Left lung (tissue), 14 donors: ENCODE measurements at places on chromosomes 3 and 15. TPM values are rescaled to one million over a fixed set of nuclear protein-coding genes. Genes with fewer than 3 reads are reported as not detected.
A peak's percentile ranks its signal among the peaks of the same experiment; 100 is the strongest.

GRCh38 chr15:89052474-89052873, 35.8 kb upstream of the ABHD2 start:
- no peaks in the 10 kb centered on the region for H3K36me3 ChIP-seq
- DNase-seq: no peak
- no peak overlapping the region for H3K27ac ChIP-seq
- no peak overlapping the region for H3K4me3 ChIP-seq

GRCh38 chr3:107241217-107241616, 136.0 kb upstream of the CCDC54 start:
- peak; percentile 59 for DNase-seq
- H3K27ac ChIP-seq: peak overlapping the region; percentile 40
- H3K27me3 ChIP-seq: no peaks in the 10 kb centered on the region
- H3K36me3 ChIP-seq: no peaks in the 10 kb centered on the region

- H3K27me3 ChIP-seq: no peaks in the 10 kb centered on the region
- H3K4me1 ChIP-seq: peaks cover 21% of the 10 kb centered on the region
- no peak overlapping the region for H3K4me3 ChIP-seq
- no peak overlapping the region for H3K27ac ChIP-seq
Measured at GRCh38 chr15:70492240-70493177, 270.8 kb downstream of the UACA start.

DNA sequence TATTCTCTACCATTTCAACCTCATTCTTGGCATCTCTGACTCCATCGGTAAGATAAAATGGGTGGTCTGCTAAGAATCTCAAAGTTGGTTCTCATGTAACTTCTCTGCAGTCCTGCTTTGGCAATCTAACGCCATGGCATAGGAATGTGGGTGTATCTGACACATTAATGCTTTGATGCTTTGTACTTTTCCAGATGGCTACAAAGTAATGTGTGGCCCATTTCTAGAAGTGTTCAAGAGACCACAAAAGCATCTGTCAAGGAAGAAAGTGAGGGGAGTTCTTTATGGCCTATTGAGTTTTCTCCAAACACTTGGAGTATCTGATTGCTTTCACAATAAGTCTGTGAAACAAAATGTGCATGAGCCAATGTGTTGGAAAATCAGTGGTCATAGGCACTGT, 339.9 kb upstream of the TGFBR2 start:
- H3K36me3 ChIP-seq: no peaks in the 10 kb centered on the region
- no peaks in the 10 kb centered on the region for H3K27me3 ChIP-seq
- no peak overlapping the region for H3K27ac ChIP-seq

The TNNC1 gene
- 117 TPM for total RNA-seq

DNA sequence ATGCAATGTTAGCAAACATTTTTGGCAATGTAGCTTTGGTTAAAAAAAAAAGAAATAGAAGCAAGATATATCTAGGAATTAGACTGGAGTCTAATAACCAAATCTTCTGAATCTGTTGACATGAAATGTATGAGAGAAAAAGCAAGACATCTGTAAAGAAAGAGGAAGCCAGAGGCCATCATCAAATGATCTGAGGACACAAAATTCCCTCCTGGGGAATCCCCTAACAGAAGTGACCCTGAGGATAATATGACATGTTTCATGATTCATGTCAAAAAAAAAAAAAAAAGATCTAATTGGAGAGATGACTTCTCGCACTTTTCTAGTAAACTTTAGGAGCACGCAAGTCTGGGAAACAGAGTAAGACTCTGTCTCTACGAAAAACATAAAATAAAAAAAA, 70.9 kb downstream of the IMPG2 start:
- H3K4me3 ChIP-seq: no peak overlapping the region
- no peak for DNase-seq
- no peak overlapping the region for H3K27ac ChIP-seq
- H3K4me1 ChIP-seq: no peaks in the 10 kb centered on the region
- no peaks in the 10 kb centered on the region for H3K27me3 ChIP-seq

- no peak overlapping the region for H3K27ac ChIP-seq
- H3K4me3 ChIP-seq: no peak overlapping the region
- no peaks in the 10 kb centered on the region for H3K4me1 ChIP-seq
- H3K27me3 ChIP-seq: no peaks in the 10 kb centered on the region
Measured at GRCh38 chr3:190809351-190809750, 53.1 kb downstream of the GMNC start.

The ZNF621 gene
- total RNA-seq: 17.6 TPM

GRCh38 chr15:64127521-64128270, 23.8 kb upstream of the SNX22 start:
- no peaks in the 10 kb centered on the region for H3K36me3 ChIP-seq
- no peak overlapping the region for H3K27ac ChIP-seq
- H3K27me3 ChIP-seq: no peaks in the 10 kb centered on the region
- H3K4me3 ChIP-seq: no peak overlapping the region
- DNase-seq: no peak
- no peaks in the 10 kb centered on the region for H3K4me1 ChIP-seq

The DNAJB11 gene
- total RNA-seq: 46.8 TPM

DNA sequence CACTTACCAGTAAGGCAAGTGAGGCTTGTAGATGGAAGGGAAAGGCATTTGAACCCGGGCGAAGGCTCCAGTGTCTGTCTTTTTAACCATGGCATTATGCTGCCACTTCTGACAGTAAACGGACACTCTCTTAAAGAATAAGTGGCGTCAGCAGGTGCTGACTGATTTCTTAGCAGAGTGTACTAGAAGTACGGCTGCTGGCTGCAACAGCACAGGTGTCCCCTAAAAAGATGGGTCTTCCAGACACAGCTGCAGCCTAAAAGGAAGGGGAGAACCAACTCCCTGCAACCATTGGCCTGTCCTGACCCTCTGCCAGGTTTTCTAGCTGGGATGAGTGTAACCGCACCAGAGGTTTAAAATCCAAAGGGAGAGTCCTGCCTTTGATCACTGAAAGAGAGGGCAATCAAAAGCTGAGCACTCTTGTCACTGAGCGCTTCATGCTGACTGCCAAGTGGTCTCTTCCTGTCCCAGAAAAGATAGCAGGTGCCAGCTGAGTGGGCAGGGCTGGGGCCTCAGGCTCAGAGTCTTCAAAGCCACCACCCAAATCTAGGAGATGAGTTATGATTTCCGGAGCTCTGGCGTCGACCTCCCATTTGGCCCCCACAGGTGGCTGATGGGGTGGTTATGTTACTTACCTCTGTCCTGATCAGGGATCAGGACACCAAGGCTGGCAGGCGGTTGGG, 255.8 kb downstream of the SLCO3A1 start:
- H3K4me1 ChIP-seq: no peaks in the 10 kb centered on the region
- DNase-seq: no peak
- no peaks in the 10 kb centered on the region for H3K27me3 ChIP-seq
- H3K4me3 ChIP-seq: no peak overlapping the region
- no peak overlapping the region for H3K27ac ChIP-seq

The PLA2G4B gene
- total RNA-seq: 9.3 TPM

DNA sequence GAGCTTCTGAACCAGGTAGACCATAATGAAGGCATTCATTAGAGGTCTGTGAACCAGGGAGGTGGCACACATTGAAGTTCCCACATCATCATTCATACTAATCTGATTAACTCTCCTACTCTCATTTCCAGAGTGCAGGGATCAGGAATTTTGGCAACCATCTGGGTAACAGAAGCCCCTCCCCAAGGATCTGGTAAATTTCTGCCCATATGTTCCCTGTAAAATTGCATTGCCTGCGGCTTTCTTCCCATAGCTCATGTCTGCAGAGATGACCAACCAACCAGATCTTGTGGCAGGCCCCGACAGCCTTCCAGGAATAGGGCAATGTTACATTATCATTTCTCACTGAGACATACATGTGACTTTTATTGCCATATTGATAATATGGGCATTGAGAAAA, 111.4 kb upstream of the CHL1 start:
- H3K36me3 ChIP-seq: no peaks in the 10 kb centered on the region
- H3K4me3 ChIP-seq: no peak overlapping the region
- no peak for DNase-seq
- H3K27me3 ChIP-seq: no peaks in the 10 kb centered on the region

DNA sequence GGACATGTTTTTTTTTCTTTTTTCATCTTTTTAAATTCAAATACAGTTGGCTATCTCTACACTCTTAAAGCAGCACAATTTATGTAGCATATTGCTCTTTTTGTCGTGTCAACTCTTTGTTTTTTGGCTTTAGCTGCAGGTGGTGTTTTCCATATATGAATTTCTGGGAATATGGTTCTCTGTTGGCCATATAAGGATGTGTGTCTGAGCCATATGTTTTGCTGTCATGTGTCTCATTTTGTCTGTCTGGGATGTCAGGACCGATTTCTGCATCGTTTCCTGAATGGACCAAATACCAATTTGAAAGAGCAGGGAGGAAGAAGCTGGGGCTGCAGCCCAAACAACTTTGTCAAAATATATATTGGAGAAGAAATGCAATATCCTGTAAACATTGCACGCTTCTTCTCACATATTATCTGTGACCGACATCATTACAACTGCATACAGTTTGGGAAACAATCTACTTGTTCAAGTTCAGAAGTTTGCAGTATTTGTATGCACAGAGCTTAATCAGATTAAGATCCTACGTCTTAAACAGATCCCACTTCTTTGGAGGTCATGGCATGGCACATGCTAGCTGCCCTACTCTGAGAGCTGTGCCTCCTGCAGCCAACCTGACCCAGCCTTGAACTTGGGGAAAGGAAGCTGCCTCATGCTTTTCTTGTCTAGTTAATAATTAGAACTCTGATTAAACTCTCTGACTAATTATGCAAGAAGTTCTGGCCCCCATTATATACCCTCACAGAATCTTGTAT, 4.0 kb upstream of the SATB1 start:
- no peaks in the 10 kb centered on the region for H3K36me3 ChIP-seq
- H3K27me3 ChIP-seq: no peaks in the 10 kb centered on the region
- DNase-seq: no peak

The PCLAF gene
- total RNA-seq: 12.3 TPM

- no peaks in the 10 kb centered on the region for H3K27me3 ChIP-seq
- H3K27ac ChIP-seq: peak overlapping the region; percentile 46
- no peak for DNase-seq
- no peaks in the 10 kb centered on the region for H3K36me3 ChIP-seq
- no peak overlapping the region for H3K4me3 ChIP-seq
- peaks cover 7% of the 10 kb centered on the region for H3K4me1 ChIP-seq
Measured at GRCh38 chr15:39127151-39127790, 453.6 kb upstream of the THBS1 start.

DNA sequence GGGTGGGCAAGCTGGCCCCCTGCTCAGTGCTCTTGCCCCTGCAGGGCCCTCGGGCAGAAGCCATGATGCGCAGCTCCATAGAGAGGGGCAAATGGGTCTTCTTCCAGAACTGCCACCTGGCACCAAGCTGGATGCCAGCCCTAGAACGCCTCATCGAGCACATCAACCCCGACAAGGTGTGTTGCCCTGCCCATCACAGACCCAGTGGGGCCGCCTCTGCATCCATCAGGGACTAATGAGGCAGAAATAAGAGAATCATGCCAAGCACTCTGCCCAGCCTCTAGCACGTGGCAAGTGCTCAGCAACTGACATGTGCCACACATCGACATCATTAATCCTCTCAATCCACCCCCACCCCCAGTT, 49.4 kb downstream of the SEMA3G start:
- H3K27ac ChIP-seq: no peak overlapping the region
- H3K4me3 ChIP-seq: no peak overlapping the region
- H3K36me3 ChIP-seq: no peaks in the 10 kb centered on the region
- no peak for DNase-seq
- H3K4me1 ChIP-seq: no peaks in the 10 kb centered on the region
